ENCODE measurements at places on chromosomes 16 and 17.

DNA sequence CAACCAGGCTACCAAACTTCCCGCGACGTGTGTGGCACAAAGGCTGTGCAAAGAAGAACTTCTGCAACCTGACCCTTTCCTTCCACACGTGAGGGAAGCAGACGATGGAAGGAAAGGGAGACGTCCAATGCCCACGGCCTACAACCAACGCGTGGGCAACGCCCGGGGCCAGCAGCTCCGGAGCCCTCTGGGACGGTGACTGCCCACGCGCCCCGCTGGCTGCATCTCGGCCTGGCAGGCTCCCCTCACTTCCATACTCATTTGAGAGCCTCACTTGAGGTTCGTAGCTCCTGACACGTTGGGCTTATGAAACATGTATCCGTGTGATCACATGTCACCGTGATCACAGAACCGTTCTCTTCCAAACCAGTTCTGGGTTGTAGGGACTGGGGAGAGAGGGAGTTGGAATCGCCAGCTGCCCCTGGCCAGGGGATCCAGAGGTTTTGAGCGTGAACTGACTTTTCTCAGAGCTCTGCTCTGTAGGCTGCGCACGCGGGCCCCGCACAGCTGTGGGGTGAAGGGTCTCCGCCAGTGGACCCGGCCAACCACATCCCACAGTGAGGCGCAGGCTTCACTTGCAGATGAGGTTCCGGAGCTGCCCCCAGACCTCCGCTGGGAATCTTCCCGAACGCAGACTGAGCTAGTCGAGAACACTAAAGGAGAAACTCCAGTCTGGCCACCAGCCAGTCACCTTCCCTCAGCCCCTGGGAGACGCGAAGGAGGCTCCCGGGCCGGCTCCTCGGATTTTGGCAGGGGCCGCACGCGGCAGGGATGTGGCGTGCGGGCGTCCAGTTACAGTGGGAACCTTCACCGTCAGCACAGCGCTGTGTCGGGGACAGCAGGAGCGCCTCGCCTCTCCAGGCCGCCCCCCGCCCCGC, 1.0 kb downstream of the LMF1 start:
- DNase-seq = no peak

DNA sequence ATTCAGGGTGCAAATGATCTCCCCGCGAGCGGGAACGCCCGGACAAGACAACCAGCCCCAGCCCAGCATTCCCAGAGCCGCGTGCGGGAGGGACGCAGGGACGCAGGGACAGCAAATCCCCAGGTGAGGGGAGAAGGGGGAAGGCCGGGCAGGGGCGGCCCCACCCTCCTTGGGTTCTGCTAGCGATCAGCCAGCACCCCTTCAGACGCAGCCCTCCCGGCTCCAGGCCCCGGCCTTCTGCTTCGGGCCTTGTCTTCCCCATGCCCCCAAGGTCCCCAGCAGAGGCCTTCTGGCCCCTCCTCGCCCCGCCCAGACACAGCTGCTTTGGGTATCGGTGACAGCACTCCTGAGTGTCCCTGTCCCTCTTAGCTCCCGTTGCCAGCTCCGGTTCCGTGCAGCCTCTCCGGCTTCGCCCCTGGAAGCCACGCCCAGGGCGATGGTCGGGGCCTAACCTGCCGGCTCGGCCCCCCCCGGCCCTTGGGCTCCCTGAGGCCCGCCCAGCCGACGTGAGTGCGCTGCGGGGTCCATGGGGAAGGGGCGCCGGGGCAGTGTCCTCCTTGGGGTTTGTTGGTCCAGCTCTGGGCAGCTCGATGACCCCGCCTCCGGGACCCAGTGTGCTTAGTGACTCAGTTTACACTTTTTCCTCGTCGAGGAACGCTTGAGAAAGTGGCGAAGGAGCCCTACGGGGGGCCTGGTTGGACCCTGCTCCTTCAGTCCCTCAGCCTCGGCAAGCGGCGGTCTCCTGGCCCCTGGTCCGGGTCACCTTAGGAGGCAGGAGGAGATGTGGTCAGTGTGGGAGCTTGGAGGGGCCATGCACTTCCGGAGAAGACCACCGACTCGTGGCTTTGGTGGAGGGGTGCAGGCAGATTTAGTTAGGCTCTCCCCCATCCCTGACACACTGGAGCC, 50.5 kb upstream of the AMZ2 start:
- DNase-seq = no peak

DNA sequence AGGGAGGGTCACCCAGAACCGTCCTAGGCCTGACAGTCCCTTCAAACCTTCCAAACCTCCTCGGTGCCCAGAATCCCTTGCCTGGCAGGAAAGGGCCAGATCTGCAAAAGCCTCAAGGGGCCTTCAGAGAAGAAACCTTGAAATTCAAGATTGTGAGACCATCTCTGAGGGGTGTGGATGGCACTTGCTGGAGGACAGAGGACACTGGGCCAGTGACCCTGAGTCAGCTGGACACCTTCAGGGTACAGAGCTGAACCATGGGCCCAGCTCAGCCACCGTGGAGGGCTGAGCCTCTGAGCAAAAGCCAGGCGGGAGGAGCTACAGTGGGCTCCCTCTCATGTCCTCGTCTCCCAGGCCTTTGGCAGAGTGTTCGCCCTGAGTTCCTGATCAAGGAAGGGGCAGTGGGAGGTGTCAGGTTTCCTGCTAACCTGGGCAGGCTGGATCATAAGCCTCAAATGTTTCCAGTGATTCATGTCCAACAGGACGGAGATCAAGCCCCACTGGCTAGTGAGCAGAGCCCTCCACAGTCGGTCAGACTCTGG, 3.0 kb downstream of the PDILT start:
- no peak for DNase-seq

DNA sequence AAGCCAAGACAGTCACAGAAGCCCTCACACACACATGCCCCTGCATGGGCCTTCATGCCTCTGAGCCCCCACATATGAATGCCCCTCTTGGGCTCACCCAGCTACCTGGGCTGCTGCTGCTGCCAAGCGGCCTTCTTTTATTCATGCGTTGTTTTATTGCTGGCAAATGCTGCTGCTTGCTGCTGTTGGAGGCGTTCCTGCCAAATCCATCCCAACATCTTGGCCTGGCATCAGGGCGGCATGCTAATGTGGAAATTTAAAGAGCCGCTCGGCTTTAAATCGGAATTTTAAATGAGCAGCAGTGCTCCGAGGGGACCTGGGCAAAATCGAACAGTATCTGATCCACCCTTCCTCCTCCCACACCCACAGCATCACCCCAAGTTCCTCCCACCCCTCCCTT, 39.0 kb downstream of the NEUROD2 start:
- no peak for DNase-seq

- no peak for DNase-seq
These were observed 9.1 kb downstream of the CA4 start for GRCh38 chr17:60158751-60159478.

DNA sequence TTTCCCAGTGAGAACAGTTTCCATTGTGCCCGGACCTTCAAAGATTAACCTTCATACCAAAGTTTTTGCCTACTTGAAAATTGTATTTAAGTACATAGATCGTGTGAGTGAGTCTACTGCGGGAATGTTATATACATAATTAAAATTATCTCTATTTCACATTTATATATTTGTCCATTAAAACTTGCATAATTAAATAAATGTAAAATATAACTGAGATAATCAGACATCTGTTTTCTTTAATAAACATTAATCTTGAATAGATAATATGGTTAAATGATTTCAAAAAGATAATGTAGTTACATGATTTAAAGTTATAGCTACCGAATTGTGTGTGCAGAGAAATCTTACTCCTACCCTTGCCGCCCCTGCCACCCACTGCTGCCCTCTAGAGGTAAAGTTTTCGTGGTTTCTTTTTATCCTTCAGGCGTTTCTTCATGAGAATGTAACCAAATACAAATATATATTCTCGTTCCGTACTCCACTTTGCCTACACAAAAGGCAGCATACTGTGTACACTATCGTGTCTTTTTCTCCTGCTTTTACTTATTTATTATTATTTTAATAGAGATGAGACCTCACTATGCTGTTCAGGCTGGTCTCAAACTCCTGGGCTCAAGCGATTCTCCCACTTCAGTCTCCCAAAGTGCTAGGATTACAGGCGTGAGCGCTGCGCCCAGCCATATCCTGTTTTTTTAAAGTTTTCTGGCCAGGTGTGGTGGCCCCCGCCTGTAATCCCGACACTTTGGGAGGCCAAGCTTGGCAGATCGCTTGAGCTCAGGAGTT, 35.6 kb downstream of the RPA1 start:
- DNase-seq = no peak

Data from vagina (tissue), 2 donors.